Cardiac fibroblast (primary cell): ENCODE measurements at places on chromosomes 5 and 9.

- DNase-seq, result no peak
These were observed 260.4 kb upstream of the IRX4 start for GRCh38 chr5:2143088-2143487.

- peak; percentile 85 for DNase-seq
These were observed 20.4 kb downstream of the ANKS6 start for GRCh38 chr9:98775831-98776441.

DNA sequence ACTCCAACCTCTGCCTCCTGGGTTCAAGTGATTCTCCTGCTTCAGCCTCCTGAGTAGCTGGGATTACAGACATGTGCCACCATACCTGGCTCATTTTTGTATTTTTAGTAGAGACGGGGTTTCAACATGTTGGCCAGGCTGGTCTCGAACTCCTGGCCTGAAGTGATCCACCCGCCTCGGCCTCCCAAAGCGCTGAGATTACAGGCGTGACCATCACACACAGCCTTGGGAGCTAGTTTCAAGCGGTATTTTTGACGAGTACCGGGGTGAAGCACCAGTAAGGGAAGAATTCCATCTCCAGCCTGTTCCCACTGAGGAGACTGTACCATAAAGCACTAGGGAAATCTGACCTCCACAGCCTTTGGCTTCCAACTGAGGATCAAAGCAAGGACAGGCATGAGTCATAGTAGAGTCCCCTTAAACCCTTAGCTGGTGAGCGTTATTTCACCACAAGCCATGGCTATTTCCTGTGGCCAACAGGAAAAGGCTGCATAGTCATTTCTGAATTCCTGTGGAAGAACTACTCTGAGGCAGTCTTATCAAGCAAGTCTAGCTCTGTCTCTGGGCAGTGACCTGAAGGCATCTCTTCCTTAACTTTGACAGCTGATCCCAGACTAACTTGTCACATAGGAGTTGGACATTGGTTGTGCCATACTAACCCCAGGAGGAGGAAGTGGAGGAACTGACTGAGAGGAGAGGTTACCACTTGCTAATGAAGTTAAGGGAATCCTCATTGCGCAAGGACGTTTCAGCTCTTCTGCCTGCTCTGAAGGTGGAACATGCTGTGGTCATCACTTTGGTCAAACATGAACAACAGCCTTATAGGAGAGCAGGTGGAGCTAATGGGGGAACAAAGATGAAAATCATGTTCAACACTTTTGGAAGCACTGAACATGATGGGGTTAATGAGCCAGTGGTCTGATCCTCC, 85.8 kb upstream of the DMRT1 start:
- peak; percentile 85 for DNase-seq

DNA sequence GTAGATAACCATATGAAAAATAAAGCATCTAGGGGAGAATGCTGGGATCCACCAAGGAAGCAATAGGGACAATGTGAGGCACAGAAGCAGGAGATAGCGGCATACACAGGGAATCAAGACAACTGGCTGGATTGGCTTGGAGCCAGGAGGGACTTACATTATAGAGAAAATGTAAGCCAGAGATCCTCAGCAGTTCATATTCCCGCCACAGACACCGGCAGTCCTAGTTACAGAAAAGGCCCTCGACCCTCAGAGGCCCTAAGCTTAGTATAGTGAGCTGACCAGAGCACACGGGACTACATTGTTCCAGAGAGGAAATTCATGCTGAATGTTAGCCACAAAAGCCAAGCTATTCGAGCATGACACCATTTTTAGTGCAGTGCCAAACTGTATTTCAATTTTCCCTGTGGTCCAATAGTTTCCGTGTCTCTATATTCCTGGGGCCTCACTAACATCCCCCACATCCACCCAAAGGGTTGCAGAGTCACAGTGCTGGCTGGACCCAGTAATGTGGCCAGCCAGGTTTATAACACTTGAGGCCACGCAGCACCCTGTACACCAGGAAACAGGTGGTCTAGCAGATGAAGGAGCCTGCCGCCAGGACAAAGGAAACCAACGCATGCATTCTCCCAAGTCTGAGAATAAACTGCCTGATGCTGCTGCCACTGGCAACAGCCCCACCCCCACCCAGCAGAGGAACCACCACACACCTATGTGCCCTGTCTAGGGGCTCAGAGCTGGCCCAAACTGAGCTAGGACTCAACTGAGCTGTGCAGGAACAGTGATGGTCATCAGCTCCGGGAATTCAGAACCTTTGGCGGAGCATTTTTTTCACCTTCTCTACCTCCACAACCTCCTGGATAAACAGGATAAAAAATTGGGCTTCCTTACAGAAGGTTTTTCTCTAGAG, 693.2 kb upstream of the CHD1 start:
- no peak for DNase-seq
